ENCODE measurements at places on chromosomes 11 and 22.

DNA sequence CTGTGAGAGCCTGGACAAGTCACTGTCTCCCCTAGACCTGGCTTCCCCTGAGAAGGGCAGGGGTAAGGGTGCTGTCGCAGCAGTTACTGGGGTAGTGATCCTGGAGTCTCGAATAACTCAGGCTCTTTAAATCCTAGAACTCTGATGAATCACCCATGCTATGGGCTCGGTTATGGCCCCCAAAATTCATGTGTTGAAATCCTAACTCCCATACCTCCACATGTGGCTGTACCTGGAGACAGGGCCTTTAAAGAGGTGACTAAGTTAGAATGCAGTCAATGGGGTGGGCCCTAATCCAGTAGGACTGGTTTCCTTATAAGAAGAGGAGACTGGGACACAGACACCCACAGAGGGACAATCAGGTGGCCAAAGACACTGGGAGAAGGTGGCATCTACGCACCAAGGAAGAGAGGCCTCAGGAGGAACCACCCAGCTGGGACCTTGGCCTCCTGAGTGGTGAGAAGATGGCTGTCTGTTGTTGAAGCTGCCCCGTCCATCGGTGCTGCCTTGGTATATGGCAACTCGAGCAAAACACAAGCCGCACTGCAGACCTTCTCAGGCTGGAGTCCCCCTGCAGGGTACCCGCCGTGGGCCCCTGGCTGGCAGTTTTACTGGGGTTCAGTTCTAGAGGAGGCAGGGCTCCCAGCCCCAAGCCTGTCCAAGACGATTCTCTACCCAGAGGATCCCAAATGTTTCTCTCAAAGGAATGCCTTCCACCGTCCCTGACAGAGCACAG lies 48.8 kb upstream of the SHISAL1 start:
- no peak for DNase-seq

- no peak for DNase-seq
Observed at GRCh38 chr22:46966846-46967245, 204.4 kb downstream of the TBC1D22A start.

DNA sequence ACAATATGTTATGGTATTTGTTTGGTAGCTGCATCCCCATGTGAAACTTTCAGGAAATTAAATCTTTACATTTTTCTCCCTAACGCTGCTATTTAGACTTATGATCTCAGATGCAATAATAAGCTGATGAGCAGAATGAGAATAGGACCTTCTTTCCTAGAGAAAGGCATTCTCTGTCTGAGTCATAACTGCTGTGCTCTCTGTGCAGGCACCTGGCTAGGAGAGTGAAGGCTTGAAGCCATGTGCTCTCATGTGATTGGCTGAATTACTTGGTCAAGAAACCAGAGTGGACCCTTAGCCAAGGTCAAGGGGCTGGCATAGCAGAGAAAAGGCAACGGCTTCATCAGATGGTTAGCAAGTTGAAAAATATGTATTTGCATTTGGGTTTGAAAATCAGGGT lies 185.0 kb downstream of the ADAMTS15 start:
- DNase-seq = no peak

GRCh38 chr11:118679483-118679882 lies at the start of gene TREH:
Gene TREH, minus strand, starts transcription at chr11:118679650. Its CDS starts 23 bp downstream, at chr11:118679627.
- no peak for DNase-seq
